IPS DF 19.7 (cell line): ENCODE measurements at places on chromosomes 5 and 9.

DNA sequence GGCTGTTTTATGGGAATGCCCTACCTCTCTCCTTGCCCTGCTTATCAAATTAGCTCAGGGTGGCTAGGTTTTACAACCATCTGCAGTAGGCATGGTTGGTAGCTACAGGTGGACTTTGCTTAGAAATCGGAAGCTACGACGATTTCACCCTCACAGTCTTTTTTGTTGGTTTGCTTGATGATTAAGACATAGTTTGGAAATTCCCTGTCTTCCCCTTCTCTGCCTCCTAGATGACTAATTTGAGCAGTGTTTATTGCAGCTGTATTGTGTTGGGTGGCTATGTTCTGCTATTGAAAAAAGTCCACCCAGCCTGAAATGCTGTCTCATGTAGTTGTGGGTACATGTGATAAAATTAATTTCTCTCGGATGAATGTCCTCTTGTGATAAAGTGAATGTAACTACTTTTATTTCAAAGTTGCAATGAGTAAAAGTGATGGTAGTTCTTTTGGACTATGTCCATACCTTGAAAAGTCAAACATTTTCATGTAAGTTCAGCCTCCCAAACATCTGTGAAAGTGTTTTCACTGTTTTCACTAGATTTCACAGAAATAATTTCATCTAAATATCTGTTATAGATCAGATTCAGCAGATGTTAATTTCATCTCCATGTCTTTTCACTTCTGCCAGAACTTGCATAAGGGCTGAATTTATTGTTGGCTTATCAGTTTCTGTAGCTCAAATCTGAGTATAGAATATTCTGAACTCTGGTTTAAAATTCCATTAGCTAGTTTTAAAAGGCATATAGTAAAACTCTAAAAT, 37.3 kb upstream of the FYB1 start:
- no peak for DNase-seq

DNA sequence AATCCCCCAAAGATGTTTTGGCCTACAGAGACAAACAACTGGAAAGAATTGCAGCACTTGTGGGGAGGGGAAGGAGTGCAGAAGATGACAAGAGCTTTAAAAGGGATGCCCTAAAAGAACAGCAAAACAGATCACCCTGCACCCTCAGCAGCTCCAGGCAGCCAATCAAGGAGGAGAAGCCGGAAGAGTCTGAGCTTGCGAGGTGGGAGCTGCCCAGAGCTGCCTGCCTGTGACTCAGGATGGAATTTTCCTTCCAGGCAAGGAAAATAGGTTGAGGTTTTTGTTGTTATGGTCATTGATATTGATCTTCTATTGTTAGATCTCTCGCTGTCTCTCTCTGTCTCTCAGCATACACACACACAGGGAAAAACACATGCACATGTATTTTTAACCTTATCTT, 70.3 kb upstream of the MAP1B start:
- DNase-seq, result no peak

DNA sequence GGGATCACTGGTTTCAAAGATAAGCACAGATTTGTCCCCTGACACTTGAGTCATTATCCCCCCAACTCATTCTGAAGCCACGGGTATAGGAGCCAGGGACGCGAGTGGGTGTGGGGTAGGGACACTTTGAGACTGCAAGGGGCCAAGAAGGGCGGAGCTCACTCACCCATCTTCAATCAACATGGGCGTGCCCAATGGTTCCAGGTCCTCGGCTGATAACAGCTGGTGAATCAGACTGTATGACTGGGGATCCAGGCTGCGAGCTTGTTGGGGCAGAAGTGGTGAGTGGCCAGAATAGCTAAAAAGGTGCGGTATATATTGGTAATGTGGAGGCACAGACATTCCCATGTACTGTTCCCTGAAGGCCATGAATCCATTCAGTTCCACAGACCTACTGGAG, 30.7 kb upstream of the NR5A1 start:
- no peak for DNase-seq

- no peak for DNase-seq
These were observed 8.4 kb downstream of the UBTD2 start for GRCh38 chr5:172274951-172275753.

DNA sequence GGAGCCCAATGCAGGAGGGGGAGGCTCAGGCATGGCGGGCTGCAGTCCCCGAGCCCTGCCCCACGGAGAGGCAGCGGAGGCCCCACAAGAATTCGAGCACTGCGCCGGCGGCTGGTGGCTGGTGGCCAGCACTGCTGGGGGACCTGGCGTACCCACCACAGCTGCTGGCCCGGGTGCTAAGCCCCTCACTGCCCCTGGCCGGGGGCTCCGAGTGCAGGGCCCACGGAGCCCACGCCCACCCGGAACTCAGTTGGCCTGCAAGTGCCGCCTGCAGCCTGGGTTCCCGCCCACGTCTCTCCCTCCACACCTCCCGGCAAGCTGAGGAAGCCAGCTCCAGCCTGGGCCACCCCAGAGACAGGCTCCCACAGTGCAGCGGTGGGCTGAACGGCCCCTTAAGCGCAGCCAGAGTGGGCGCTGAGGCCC, 780.3 kb downstream of the DTWD2 start:
- no peak for DNase-seq

- no peak for DNase-seq
These were observed 214.9 kb upstream of the DMRT1 start for GRCh38 chr9:626596-626995.

- no peak for DNase-seq
These were observed 62.9 kb upstream of the DMRTA1 start for GRCh38 chr9:22383718-22384117.
